ENCODE measurements at places on chromosomes 4 and X.
A peak's percentile ranks its signal among the peaks of the same experiment; 100 is the strongest.

- ATAC-seq: no peak
Observed at GRCh38 chr4:94813221-94813620, 55.5 kb downstream of the BMPR1B start.

DNA sequence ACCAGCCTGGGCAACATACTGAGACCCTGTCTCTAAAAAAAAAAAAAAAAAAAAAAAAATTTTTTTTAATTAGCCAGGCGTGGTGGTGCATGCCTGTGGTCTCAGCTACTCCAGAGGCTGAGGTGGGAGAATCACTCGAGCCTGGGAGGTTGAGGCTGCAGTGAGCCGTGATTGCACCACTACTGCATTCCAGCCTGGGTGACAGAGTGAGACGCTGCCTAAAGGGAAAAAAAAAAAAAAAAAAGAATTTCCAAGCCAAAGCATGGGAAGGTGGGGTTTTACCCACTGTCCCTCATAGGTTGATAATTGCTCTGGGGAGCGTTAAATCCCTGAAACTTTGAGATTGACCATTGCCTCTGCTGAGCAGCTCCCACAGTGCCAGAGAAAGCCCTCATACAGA, 427.5 kb downstream of the BCOR start:
- ATAC-seq: no peak

GRCh38 chr4:67725981-67726380, 25.0 kb upstream of the UBA6 start:
- ATAC-seq: no peak

DNA sequence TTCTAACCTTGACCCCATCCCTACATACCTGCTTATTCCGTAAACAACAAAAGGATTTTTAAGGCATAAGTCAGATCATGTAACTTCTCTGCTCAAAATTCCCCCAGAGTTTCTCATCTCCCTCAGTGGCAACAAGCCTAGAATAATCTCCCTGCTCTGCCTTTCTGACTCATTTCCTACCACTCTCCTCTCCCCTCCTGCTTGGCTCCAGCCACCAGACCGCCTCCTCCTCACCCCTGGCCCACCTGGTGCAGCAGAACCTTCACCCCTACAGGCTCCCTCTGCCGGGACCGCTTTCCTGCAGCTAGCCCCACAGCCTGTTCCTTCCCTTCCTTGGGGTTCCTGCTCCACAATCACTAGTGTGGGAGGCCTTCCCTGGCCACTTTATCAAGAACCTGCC, 32.1 kb downstream of the TSPAN5 start:
- peak; percentile 93 for ATAC-seq

DNA sequence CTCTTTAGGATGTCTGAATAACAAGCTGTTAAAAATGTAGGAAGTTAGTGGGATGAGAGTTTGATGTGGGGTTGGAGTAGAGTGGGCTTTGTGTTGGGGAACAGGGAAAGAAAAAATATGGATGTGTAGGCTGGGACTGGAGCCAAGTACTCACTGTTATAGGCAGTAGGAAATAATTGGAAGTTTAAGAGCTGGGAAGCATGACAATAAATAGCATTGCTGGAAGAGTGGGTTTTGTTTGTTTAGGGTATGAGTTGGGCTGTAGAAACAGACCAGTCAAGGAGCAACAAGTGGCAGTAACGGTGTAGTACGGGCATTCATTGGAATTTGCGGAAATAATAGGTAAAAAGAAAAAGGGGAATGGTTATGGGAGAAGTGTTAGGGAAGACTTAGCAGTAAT, 81.6 kb downstream of the KDM6A start:
- ATAC-seq: no peak

DNA sequence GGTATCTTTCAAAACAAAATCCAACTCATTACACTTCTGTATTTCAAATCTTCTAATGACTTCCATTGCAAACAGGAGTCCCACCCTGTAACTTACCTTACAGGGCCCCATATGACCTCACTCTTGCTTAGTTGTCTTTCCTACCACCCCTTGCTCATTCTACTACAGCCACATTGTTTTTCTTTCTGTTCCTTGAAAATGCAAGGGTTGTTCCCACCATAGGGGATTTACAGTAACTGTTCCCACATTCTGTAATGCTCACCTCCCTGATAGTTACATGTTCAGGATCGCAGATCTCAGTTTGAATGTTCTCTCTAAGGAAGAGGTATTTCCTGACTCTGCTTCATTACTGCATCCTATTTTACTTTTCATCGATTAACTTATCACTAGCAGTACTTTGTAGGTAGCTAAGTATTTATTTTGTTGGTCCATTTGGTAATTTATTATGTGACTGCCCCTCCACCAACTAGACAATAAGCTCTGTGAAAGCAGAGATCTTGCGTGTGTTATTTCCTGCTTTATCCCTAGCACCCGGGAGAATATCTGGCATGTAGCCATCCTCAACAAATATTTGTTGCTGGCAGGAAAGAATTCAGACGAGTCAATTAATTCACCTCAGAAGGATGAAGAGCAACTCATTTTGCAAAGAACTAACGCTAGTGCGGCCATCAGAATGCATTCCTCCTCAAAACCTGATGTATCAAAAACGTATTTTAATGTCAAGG, 21.4 kb downstream of the MAOB start:
- ATAC-seq: peak; percentile 51

GRCh38 chr4:3293401-3294391, 875 bp downstream of the RGS12 start:
- ATAC-seq: peak; percentile 3

- ATAC-seq: no peak
Observed at GRCh38 chr4:111494471-111494870, 650.8 kb upstream of the FAM241A start.

DNA sequence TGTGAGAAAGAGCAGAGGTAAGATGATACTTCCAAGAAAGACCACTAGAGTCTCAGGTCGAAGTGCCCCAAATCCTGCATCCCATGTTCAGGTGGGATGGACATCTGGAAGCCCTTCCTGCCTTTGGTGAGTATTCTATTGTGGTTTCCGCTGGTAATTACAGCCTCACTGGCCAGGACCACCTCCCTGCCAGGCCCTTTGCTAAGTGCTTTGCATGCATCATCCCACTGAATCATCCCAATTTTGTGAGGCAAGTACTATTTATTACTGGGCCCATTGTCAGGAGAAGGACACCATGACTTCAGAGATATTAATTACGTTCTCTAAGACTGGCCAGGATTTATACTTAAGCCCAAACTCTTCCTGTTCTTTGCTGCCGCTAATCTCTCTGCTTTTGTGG, 10.7 kb upstream of the PASD1 start:
- ATAC-seq: no peak

DNA sequence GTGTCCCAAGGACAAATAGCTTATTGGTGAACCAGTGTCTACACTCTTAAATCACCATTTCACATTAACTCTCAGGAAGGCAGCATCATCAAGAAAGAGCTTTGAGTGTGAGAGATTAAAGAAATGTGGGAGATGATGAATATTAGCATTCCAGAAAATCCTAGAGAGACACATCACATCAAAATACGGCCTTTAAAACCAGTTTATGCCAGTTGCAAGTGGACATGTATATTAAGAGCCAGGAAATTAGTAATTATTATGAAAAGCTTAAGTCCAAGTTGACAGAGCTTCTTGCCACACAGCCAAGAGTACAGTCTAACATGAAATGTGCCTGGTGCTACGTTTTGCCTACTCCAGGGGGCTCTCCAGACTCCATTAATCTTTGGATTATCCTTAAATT, 503.0 kb upstream of the BOD1L1 start:
- ATAC-seq: peak; percentile 34

- ATAC-seq: no peak
Observed at GRCh38 chr4:89483833-89484232, 176.2 kb upstream of the GPRIN3 start.

All from SK-N-SH treated with all-trans-retinoic acid at 6 μM for 48 hours (cell line).